ENCODE measurements at places on chromosomes 4 and X.

DNA sequence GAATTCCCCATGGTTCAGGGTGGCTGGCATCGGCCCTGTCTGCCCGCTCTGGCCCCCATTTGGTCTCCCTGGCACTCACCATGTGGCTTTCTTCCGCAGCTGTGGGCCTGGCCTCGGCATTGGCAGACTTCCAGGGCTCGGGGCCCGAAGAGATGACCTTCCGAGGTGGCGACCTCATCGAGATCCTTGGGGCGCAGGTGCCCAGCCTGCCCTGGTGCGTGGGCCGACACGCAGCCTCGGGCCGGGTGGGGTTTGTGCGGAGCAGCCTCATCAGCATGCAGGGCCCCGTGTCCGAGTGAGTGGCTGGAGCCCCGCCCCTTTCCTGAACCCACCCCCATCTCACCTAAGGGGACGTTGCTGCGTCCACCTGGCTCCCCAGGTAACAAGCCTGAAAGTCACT, 20.1 kb downstream of the SH3TC1 start:
- no peak for DNase-seq

DNA sequence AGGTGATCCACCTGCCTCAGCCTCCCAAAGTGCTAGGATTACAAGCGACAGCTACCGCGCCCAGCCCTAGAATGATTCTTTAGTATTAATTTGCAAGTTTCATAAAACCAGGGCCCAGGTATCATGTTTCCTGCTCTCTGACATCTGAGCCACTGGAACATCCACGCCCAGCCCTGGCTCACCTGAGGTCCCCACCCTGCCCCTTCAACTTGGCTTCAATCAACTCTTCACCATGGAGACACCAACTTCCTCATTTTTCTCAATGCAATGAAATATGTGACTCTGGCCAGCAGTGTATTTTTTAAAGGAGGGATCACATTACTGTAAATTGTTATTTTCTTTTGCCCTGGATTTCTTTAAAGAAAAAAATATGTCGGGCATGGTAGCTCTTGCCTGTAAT, 3.9 kb downstream of the PRSS12 start:
- DNase-seq: no peak

GRCh38 chr4:158170691-158171561, 1.9 kb downstream of the GASK1B start:
- DNase-seq: peak; percentile 90

DNA sequence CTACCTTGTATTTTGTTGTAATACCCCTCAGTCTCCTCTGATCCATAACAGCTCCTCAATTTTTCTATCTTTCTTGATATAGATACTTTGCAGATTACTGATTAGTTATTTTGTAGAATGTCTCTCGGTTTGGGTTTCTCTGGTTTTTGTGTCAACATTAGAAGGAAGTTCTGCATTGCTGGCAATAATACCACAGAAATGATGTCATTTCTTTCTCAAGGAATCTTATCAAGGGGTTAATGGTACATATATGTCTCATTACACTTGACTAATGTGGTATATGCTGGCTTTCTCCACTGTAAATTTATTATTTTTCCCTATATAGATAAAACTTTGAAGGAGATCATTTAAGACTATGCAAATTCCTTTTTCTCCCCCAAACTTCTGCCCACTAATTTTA, 183.6 kb upstream of the DKK2 start:
- no peak for DNase-seq
